Activated CD4-positive, alpha-beta T cell treated with anti-CD3 and anti-CD28 coated beads for 4 hours (primary cell): ENCODE measurements at places on chromosomes 11 and 22.

DNA sequence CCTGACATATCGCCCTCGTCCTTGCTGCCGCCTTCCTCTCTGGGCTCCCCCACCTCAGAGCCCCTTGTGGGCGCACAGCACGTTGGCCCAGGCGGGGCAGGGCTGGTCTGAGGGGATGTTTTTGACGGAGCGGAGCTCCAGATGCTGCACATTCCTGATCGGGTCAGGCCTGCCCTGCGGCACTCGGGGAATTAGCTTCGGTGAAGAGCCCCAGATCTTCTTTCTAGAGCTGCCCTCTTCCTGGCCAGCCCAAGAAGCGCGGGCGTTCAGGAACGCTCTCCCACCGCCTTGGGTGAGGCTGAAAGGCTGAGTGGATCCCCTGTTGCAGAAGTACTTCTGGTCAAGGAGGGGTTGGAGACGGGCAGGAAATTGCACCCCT lies 12.1 kb downstream of the YPEL4 start:
- DNase-seq: no peak

DNA sequence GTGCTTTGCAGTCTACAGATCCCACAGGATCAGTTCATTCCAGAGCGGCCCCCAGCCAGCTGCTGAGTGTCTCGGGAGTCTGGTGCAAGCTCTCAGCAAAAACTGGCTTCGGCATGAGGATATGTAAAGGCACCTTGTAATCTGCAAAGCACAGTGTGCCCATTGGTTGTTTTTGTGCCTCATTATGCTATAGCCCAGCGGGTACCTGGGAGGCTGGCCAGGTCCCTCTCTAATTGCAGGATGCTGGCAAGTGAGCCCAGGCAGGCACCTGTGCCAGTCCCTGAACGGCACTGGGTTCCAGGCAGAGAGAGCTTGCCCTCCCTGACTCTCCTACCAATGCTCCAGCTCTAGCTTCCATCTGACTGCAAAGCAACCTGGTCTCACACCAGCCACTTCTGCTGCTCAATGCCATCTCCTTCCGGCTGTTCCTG lies 128.7 kb downstream of the DSCAML1 start:
- no peak for DNase-seq

DNA sequence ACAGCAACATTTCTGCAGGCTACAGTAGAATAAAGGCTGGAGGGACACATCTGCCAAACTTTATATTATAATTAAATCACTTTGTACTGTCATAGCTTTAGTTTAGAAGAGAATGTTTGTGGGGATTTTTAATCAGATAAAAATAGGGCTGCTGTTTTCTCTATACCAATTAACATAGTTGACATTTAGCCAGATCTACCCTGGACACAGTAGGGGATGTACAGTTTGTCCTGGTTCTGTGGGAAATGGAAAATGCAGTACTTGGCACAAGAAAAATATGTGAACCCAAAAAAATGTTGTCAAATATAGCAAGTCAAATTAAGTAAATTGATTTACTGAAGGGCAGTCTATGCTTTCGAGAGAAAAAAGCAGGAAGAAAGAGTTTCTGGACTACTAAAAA lies 20.8 kb upstream of the PICALM start:
- no peak for DNase-seq

DNA sequence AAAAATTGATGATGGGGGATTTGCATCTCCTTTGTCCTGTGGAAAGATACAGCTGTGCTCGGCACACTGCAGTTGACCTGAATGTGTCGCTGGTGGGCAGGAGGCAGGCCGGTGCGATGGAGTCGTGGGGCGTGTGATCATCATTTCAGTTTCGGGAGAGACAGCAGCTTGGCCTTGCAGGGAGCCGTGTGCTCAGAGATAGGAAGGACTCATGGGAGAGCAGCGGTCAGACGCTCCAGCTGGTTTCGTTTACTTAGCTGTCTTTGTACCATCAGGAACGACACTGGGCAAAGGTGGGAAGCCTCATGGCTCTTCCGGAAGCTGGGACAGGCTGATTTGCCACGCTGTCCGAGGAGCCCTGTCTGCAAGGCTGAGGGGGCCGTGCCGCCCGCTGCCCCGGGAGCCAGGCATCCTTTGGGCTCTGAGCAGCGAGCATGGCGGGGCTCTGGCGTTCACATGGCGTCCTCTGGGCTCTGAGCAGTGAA lies 32.7 kb downstream of the GRAMD4 start:
- no peak for DNase-seq

- no peak for DNase-seq
These were observed 142.0 kb upstream of the FAT3 start for GRCh38 chr11:92082652-92083051.

GRCh38 chr11:113449743-113450142 lies 25.5 kb downstream of the DRD2 start:
- DNase-seq: no peak
